ENCODE measurements at places on chromosomes 7 and 10.

- DNase-seq, result no peak
Observed at GRCh38 chr7:111535142-111535870, 27.0 kb downstream of the IMMP2L start.

- no peak for DNase-seq
Observed at GRCh38 chr7:149719912-149720335, 53.5 kb downstream of the ZNF467 start.

DNA sequence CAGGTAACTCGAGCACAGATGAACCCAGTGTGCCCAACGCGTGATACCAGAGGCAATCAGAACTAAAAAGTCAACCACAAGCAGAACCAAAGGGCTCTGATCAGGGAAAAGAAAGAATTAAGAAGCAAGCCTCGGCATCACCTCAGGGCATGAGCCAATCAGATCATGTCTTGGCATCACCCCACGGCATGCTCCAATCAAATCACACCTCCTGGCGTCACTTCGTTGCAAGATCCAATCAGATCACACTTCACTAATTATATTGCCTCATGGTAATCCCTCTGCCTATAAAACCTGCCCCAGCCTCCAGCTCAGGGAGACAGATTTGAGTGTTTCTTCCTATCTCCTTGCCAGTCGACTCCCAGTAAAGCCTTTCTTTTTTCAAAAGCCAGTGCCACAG lies 46.8 kb downstream of the TYW1B start:
- no peak for DNase-seq

GRCh38 chr7:116978006-116978405 lies 24.7 kb downstream of the ST7 start:
- DNase-seq, result no peak

- peak; percentile 42 for DNase-seq
Observed at GRCh38 chr7:124032369-124033094, at the start of gene TMEM229A. Gene TMEM229A, minus strand, starts transcription at chr7:124033067. Its CDS starts 64 bp downstream, at chr7:124033003.

- peak; percentile 88 for DNase-seq
Observed at GRCh38 chr10:124701881-124702656, 42.1 kb downstream of the FAM53B start.

DNA sequence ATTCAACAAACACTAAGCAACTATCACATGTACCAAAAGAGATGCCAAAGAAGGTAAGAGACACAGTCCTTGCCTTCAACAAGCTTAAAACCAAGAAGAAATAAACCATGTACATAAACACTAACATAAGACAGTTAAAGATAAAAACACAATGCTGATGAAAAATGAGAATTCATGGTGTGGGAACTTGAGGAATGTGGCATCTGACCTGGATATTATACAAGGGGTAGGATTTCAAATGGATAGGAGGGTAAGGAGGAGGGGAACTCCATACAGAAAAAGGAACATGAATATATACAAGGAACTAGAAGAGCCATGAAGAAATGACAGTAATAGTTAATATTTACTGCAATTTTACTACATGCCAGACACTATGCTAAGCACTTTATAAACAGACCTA lies 11.0 kb downstream of the HIBADH start:
- no peak for DNase-seq

- DNase-seq, result no peak
Observed at GRCh38 chr7:27185854-27186667, 1.0 kb upstream of the HOXA11 start.

DNA sequence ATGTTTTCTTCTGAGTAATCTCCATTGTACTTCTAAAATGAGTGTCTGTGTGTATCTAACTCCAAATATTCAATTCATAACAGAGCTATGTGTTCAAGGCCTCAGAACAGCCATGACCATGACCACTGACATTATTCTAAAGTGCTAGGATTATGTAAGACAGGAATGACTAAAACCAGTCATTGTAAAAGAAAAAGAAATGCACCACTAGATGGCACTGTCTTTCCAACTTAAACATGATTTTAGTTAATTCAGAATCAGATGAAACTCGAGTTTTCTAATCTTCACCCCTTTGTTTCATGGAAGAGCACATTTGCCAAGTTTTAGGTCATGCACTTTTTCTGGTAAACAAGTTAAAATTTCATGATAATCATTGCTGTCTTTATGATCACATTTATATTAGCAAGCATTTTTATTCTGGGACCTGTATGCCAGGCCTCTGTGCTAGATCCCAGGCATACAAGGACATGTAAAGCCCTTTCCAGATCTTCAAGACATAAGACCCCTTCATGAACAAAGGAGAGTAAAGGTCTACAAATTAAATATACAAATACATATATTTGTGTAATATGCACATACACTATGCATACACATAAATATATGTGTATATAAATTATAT lies 26.1 kb upstream of the RSU1 start:
- DNase-seq, result peak; percentile 81

DNA sequence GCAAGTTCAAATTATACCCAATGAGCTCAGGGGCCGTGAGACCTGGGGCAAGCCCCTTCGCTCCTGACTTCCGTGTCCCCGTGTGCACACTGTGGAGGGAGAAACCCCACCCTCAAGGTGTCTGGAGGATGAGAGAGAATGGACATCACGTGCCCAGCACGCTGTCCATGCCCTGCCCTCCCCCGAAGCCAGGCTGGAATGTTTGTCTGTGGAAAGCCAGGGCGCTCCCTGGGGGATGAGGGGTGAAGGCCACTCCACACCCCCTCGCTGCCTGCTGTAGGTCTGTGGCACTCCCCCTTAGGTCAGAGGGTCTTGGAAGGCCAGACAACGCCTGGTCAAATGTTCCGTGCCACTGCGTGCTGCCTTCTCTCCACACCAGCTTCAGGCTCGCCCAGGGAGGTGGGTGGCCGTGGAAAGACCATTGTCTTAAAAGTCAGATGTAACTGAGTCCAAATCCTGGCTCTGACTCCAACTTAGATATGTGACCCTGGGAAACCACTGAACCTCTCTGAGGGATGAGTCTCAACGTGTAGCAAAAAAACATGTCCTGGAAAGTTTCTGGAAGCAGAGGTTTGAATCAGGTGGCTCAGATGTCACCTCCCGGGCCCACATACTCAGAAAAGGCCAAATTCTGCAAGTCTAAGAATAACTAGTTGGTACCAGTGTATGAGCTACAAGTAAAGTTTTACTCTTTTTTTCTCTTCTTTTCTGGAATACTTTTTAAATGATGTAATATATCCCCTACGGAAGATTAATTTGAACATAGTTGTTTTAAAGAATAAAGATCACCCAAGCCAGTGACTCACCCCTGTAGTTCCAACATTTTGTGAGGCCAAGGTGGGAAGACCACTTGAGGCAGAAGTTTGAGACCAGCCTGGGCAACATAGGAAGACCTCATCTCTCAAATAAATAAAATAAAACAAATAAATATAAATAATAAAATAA lies 24.9 kb downstream of the RCC1L start:
- DNase-seq, result no peak

GRCh38 chr10:34978080-34978479 lies 112.1 kb downstream of the CUL2 start:
- no peak for DNase-seq

DNA sequence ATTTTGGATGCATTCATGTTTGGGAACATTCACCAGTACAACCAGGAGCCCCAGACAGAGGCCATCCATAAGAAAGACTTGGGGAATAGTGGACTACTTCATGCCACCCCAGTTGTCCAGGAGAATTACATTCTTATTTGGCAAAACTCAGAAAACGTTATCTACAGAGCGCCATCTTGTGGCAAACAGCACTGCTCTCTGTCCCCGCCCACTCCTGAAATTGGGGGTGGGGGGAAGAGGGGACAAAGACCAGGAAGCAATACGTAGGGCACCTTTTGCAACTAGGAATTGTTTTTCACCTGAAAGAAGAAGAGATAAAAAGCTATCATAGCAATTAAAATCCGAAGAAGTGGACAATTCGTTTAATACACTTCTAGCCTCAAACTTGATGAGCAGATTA lies 134.6 kb upstream of the MGMT start:
- DNase-seq, result no peak

GRCh38 chr10:34764472-34764946 lies 50.6 kb downstream of the PARD3 start:
- DNase-seq, result no peak

DNA sequence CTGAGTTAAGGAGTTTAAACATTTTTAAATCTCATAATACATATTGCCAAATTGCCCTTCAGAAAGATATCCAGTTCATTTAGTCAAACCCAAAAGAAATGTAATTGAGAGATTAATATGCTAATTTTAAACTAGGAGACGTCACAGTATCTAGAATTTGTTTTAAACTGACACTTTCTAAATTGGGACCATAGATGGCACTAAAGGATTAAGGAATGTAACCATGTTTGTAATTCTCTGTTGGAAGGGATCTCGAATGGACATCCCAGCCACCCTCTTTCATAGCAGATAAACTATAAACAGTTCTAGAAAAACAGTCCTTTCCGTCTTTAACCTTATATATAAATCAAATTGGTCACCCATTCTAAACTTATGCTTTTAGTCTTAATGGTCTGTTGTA lies 30.0 kb upstream of the SAMD9L start:
- no peak for DNase-seq

GRCh38 chr7:23357190-23358093 lies 58.3 kb downstream of the MALSU1 start:
- DNase-seq, result peak; percentile 61
